ENCODE measurements at places on chromosomes 5 and 9.

DNA sequence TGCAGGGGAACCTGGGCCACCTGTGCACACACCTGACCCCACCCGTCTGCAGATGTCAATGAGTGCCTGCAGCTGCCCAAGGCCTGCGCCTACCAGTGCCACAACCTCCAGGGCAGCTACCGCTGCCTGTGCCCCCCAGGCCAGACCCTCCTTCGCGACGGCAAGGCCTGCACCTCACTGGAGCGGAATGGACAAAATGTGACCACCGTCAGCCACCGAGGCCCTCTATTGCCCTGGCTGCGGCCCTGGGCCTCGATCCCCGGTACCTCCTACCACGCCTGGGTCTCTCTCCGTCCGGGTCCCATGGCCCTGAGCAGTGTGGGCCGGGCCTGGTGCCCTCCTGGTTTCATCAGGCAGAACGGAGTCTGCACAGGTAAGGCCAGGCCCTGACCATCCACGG, 14.5 kb upstream of the ASS1 start:
- DNase-seq, result no peak

DNA sequence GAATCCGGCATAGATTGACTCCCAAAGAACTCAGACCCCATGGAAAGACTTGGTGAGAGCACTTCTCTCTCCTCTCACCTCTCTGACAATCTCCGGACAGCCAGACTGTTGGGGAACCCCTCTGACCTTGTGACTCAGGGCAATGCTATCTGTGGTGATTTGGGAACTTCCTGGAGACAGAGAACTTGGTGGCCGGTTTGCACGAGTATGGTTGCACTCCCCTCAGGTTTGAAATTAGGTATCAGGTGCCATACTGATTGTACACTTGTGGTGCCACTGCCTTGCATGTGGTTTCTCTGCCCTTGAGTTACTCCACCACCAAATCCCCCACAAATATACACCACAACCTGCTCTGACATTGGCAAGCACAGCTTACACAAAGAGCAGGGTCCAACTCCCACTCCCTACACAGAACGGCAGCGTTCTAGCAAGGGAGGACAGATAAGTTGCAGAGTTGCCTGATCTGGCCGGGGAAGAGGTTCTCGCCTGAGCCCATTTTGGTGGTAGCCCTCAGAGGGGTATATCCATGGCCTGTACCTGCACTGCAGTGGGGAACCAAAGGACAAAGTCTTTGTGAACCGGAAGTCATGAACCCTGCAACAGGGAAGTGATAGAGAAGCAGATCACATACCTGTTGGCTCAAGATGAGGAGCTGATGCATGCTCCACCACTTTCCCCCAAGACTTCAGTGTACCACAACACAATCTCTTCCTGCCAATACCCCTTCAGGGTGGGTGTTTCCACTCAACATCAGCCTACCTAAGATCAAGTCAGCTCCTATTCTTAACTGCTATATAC, 255.1 kb downstream of the MCTP1 start:
- DNase-seq, result no peak

DNA sequence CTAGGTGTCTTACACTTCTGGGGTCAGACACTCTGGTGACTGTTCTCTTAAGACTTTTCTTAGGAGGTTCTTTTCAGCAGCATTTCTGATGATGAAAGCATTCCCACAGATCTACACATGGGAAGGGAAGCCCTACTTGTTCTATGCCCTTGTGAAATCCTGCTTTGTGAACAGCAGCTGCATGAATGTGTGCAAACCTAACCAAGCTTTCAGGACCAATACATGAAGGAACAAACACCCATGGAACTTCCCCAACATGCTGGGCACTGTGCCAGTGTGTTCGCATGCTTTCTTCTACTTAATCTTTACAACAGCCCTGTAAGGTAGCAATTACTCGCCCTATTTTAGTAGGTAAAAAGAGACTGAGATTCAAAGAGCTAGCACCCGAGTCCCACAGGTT, 439.9 kb upstream of the KLF4 start:
- DNase-seq, result no peak

- DNase-seq, result no peak
Measured at GRCh38 chr5:147853372-147853987, 22.0 kb upstream of the SPINK1 start.

- no peak for DNase-seq
Measured at GRCh38 chr9:72733895-72734294, 212.5 kb downstream of the TMC1 start.

GRCh38 chr9:38226491-38226951, 157.5 kb upstream of the SHB start:
- DNase-seq, result no peak

GRCh38 chr9:110911659-110912418, 126.4 kb downstream of the LPAR1 start:
- DNase-seq, result no peak

- no peak for DNase-seq
Measured at GRCh38 chr5:53922508-53923498, 362.4 kb downstream of the NDUFS4 start.

DNA sequence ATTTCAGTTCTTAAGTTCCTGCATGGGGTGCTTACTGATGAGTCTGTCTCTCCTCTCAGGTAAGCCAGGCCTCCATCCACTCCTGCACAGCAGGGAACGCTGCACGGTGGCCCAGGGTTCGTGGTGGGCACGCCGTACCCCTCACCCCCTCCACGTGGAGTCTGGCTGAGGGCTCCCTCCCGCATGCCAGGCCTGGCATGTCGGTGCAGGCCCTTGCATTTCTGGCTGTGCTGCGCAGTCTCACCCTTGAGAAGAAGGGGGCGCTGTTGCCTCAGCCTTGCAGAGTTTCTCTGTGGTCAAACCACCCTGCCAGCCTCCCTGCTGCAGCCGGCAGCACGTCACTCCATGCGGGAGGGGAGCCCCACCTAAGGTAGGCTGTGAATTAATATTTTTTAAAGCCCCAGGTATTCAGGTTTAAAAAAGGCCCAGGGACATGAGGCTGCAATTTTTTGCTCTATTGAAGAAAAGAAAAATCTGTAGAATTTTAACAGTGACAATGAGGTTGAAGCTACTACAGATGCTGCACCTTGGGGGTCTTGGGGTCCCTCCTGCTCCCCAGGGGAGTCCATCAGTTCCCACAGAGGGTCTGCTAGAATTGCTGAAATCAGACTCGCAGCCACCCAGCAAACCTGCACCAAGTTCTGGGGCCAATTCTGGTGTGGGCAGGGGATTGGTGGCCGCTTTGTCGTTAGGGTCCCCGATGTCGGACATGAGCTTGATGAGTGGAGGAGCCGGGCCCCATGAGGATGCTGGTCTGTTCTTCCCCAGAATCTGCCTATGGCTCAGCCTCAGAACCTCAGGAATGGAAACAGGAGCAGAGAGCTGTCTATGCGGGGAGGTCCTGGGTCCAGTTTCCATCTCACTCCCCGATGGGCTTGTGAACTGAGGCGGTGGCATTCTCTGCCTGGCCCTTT, 52.6 kb downstream of the TENT4A start:
- no peak for DNase-seq

- DNase-seq, result peak; percentile 6
Measured at GRCh38 chr9:32378496-32378895, 5.9 kb upstream of the ACO1 start.

- no peak for DNase-seq
Measured at GRCh38 chr5:83011985-83012384, 65.2 kb downstream of the TMEM167A start.

GRCh38 chr5:72522607-72523006, 15.4 kb upstream of the ZNF366 start:
- DNase-seq, result no peak

- DNase-seq, result no peak
Measured at GRCh38 chr5:158907856-158908255, 191.9 kb downstream of the EBF1 start.

DNA sequence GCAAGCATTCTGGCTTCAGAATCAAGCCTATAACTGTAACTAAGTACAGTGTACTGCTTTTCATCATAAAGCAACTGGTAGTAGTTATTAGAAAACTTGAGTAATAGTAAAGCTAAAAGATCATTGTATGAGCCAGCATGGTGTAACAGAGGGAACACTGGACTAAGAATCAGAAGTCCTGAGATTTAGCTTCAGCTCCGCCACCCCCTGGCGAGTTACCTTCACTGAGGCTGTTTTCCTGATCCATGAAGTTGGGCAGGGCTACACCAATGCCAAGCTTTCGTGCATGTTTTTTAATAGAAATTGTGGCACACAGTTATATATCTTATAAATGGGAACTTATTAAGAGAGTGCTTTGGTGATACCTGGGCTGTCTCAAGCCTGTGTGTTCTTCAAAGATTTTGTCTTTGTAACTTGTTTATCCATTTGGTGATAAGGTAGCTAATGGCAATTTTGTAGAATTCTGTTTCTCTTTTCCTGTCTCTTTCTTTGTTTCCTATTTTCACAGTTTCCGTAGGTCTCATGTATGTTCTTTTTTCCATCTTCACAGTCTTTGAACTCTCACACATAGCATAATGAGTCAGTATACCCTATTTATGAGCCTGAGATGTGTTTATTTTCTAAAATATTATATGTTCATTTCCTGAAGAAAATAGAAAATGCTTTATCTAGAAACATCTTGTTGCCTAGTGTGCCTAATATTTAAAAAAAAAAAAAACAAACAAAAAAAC, 102.3 kb downstream of the GDNF start:
- no peak for DNase-seq

- DNase-seq, result no peak
Measured at GRCh38 chr5:152007653-152008335, 83.1 kb upstream of the GLRA1 start.

DNA sequence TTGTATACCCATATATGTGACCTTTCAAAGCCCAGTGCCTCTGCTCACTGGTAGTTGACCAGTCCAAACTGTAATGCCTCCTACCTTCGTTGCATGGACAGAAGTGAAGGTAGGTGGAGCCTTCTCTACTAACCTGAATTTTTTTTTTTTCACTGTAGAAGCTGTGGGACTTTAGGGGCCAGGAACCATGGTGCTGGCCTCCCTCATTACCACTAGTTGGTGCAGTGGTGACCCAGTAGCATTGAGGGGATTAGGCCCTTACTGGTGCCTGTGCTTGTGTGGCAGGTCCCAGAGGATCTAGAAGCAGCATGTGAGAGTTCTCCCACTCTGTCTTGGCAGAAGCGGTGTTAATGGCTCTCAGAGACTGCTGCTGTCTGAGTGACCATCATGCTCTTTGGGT, 2.3 kb downstream of the RALGPS1 start:
- no peak for DNase-seq

- no peak for DNase-seq
Measured at GRCh38 chr5:5887833-5888232, 465.4 kb downstream of the ICE1 start.

GRCh38 chr9:129171993-129172751, 5.9 kb downstream of the IER5L start:
- no peak for DNase-seq

DNA sequence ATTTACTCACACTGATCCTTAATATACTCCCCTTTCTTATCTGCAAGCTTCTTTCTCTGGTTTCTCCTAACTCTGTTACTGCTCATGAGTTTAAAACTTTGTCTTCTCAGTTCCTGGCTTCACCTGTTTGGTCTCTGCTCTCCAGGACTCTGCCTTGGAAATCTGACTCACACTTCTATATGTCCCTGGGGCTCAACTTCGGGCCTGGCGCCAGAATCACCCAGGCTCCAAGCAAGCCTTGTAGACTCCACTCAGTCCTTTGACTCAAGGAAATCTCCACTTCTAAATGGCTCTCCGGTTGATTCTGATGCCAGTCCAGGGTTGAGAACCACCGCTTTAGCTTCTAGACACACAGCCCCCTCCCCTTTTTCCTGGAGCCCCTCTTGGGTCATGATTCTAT, 57.8 kb downstream of the TMC1 start:
- no peak for DNase-seq

GRCh38 chr9:126038790-126039189, 287.8 kb upstream of the MVB12B start:
- DNase-seq, result no peak

DNA sequence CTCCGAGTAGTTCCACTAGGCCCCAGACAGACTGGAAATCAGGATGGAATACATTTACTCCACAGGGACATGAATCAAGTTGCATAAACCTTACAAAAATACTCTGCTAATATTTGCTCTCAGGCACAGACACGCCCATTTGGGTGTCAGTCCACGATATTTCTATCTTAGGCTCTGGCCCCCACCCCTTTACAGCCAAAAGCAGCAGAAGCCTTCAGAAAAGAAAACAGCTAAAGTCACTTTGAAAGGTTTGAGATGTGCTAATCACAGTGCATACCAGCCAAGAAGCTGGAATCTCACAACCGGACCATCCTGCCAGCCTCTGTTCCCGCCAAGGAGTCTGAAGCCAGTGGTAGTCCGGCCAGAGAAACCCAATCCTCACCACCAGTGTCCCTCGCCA, 22.6 kb downstream of the PTPN3 start:
- DNase-seq, result no peak

DNA sequence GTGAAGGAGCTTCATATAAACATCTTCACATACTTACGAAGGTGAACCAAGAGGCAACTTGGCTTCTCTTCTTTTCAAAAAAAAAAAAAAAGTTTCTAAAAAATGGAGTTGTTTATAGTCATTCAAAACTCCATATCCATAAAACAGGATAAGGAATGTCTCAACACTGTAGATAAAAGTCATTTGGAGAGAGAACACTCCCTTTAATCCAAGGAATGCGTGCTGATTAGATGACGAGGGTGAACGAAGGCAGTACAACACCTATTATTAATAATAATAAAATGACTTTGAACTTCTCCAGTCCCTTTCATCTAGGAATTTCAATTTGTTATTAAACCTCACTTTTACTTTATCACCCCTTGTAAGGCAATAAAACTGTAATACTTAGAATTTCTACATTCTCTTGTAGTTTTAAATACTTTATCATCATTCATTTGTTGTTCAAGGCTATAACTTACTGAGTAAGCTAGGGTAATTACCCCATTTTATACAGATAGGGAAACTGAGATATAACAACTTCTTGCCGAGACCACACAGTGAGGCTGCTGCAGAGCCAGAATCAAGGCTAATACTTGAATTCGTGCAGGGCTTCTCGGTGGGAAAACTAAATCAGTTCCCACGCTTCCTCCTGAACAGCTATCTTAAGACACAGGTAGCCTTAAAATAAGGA, 377.1 kb downstream of the EFNA5 start:
- no peak for DNase-seq

GRCh38 chr9:87518702-87519335, 21.2 kb downstream of the DAPK1 start:
- no peak for DNase-seq

GRCh38 chr5:51621156-51621555, 237.9 kb downstream of the ISL1 start:
- DNase-seq, result no peak

DNA sequence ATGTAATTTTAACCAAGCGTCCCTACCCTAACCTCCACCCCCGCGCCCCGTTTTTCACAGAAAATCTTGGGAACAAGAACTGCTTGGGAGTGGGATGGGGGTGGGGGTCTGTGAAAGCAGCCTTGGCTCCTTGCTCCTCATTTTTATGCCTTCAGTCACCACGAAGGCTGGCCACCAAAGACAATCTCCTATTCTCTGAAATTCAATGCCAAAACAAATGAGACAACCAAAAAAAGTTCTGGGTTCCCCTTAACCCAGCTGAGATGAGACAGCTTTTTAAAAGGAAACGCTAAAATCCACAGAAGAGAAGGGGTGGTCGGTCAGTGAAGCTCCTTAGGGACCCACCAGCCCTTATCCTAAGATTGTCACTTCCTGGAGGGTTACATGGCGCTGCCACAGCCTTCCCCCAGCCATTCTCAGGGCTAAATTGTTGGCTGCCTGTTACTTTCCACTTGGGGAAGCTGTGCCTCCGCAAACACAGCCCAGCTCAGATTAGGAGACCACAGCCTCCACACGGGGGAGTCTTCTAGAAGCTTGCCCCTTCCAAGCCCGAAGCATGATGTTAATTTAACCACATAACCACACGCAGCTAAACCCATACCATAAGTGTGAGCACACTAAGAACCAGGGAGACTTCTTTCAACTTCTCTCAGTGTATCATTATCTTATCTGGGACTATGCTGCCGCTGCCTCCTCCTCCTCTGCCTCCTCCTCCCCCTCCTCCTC, 136.3 kb downstream of the FOXD1 start:
- DNase-seq, result no peak

Data from T-helper 2 cell (primary cell).